Skin of body (tissue), 3 donors: ENCODE measurements at places on chromosomes 5 and 9.

GRCh38 chr9:134007150-134007549 is 15.0 kb upstream of the VAV2 start:
- no peak for DNase-seq

DNA sequence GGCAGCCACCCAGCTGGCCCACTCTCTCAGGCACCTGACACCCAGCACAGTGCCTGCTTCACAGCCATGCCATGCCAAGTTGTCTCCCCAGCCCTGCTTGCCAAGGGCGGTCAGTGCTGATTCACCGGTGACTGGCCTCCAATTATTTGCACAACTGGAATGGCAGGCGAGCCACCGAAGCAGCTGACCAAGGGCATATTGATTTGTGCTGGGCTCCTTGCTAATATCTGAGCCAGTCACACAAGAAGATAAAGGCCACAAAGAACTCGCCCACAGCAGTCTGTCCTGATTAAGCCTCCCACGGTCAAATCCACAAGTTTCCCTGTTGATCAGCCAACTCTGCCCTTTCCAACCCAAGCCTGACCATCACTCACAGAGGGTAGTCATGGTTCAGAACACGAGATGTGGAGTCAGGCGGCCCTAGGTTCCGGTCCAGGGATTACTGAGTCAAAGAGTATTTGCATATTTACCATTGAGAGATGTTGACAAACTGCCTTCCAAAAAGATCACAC is 6.4 kb upstream of the EEIG1 start:
- no peak for DNase-seq

GRCh38 chr5:90119531-90119971 is 290.0 kb downstream of the CETN3 start:
- no peak for DNase-seq

DNA sequence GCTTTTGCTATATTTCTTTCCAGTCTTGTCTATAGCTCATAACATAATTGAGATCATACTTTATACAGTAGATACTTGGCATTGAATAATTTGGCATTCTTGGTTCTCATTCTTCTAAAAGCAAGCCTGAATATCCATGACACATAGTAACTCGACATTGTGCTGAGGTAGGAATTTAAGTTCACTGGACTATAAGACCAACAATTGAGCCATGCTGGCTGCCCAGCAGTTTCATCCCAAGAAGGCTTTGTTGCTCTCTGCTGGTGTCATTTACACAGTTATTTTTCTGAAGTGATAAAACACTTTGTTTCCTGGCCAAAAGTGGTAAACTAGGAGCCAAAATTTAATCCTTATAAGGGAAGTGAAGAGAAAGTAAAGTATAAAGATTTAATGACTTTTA is 192.0 kb downstream of the ADAMTSL1 start:
- DNase-seq = peak; percentile 41

GRCh38 chr5:134151723-134152122 is 25.0 kb downstream of the SKP1 start:
- no peak for DNase-seq

DNA sequence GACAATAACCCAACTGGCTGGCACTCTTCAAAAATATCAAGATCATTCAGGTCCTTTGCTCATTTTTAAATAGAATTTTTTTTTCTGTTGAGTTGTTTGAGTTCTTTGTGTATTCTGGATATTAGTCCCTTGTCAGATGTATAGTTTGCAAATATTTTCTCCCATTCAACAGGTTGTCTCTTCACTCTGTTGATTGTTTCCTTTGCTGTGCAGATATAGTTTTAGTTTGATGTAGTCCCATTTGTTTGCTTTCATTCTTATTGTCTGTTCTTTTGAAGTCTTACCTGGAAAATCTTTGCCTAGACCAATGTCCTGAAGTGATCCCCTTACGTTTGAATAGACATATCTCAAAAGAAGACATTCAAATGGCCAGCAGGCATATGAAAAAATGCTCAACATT is 22.8 kb downstream of the PTTG1 start:
- no peak for DNase-seq

- DNase-seq = no peak
Observed at GRCh38 chr5:132283423-132284043, 10.7 kb upstream of the SLC22A4 start.

GRCh38 chr9:37939575-37940095 is 35.7 kb upstream of the SLC25A51 start:
- no peak for DNase-seq

DNA sequence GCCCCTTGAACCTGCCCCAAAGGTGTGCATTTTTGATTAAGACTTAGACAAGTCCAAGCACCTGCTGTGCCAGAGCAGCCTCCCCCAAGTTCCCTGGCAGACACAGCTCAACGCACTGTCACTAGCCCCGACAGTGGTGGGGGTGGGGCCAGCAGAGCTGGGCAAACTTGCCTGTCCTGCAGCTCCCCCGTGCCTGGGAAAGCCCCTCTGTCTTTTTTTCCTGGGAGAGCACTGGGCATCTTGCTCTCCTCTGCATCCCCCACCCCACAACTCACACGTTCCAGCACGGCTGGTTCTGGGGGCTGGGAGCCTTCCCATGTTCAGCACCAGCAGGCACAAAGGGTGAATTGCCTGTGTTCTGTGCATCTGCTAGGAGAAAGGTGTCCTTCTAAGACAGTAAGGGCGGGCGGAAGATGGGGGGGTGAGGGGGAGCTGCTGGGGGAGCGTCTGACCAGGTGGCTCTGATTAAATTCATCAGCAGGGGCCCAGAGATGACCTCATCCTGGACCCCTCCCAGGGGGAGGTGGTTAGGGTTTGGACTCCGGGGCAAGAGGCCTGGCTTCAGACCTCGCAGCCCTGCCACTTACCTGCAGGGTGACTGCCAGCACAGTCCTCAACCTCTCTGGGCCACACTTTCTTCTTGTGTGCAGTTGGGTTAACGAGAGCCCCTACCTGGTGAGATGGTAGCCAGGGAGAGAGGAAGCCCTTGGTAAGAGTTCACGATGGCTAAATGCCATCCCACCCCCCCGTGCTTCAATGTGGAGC is 23.5 kb downstream of the HMCN2 start:
- no peak for DNase-seq
